ENCODE measurements at places on chromosomes 5 and 9. TPM values are rescaled to one million over a fixed set of nuclear protein-coding genes. Genes with fewer than 3 reads are reported as not detected.

TMEM252 gene
- not detected for total RNA-seq

EIF4E1B gene
- total RNA-seq: not detected

NIPAL4 gene
- 13.5 TPM for total RNA-seq

CCNO gene
- total RNA-seq: 7.4 TPM

CDC20B gene
- 0.09 TPM for total RNA-seq

TTLL11 gene
- 4.2 TPM for total RNA-seq

DIPK1B gene
- total RNA-seq: 8.7 TPM

TARS1 gene
- total RNA-seq: 126 TPM

RASA1 gene
- total RNA-seq: 23.1 TPM

CEL gene
- total RNA-seq: 0.68 TPM

PLAC8L1 gene
- not detected for total RNA-seq

ZNF618 gene
- total RNA-seq: 7.9 TPM

PRR16 gene
- not detected for total RNA-seq

DDX4 gene
- total RNA-seq: not detected

ATOX1 gene
- total RNA-seq: 204 TPM

LRRC19 gene
- total RNA-seq: not detected

TAF11L2 gene
- not detected for total RNA-seq

SPATA24 gene
- total RNA-seq: 5.6 TPM

CARTPT gene
- not detected for total RNA-seq

BARX1 gene
- 12.9 TPM for total RNA-seq

ANKDD1B gene
- not detected for total RNA-seq

Data from A549 treated with Mapracorat at 1 μM for 4 hours (cell line).